ENCODE measurements at places on chromosomes 1 and 21.

- no peak for DNase-seq
These were observed 81.3 kb upstream of the KAZN start for GRCh38 chr1:14516974-14517840.

DNA sequence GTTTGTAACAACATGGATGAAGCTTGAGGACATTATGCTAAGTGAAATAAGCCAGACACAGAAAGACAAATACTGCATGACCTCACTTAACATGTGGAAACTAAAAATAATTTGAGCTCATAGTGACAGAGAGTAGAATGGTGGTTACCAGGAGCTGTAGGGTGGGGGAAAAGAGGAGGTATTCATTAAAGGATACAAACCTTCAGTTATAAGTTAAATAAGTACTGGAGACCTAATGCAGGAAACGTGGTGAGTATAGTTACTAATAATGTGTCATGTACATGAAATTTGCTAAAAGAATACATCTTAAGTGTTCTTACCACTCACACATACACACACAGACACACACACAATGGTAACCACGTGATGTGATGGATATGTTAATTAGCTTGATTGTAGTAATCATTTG lies 86.7 kb downstream of the NGF start:
- DNase-seq: no peak

GRCh38 chr1:202007805-202008489 lies 2.4 kb upstream of the ELF3 start:
- DNase-seq: no peak

- no peak for DNase-seq
These were observed 72.9 kb upstream of the LBR start for GRCh38 chr1:225500624-225501192.

- no peak for DNase-seq
These were observed 80.6 kb upstream of the RAVER2 start for GRCh38 chr1:64664299-64664698.

- no peak for DNase-seq
These were observed 27.6 kb downstream of the HS2ST1 start for GRCh38 chr1:86942042-86942441.

DNA sequence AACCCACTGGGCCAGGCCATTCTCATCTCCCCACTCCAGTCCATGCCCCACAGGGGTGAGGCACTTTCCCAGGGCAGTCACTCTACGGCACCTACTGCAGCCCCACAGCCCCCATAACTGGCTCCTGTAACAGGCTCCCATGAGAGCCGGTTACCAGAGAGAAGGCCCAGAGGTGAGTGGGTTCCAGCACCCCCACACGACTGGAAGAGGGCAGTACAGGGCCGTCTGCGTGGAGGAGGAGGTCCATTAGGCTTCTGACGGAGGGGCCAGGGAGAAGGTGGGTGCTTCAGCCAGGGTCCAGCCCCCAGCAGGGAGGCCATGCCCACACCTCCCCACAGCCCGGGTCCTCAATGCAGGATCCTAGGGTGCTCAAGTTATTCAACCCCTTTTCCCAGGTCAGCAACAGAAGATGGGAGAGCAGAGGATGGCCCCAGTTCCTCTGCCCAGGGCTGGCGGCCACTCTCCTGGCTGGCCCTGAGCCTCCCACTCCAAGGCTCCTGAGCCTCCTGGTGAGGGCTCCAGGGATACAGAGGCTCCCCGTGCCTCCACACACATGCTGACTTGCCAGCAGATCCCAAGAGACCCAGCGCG lies 1.6 kb downstream of the ACAP3 start:
- no peak for DNase-seq

- no peak for DNase-seq
These were observed 3.0 kb upstream of the TUFT1 start for GRCh38 chr1:151537112-151537511.

DNA sequence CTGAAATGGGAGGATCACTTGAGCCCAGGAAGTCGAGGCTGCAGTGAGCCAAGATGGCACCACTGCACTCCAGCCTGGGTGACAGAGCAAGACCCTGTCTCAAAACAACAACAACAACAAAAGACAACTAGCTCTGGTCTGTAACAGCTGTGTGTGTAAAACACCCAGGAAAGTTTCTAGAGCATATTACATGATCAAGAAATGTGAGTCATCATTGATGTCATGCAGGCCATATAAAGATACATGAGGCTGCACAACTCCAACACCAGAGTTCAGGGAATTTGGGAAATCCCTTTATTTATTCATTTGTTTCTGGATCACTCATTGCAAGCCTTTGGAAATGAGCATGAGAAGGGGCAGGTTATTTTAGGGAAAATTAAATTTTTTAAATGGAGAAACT lies 50.3 kb upstream of the CTPS1 start:
- DNase-seq: no peak

- DNase-seq: no peak
These were observed 4.1 kb downstream of the C1orf141 start for GRCh38 chr1:67130673-67131072.

- no peak for DNase-seq
These were observed 20.0 kb upstream of the JUN start for GRCh38 chr1:58803858-58804257.

- DNase-seq: no peak
These were observed 34.0 kb downstream of the ZNF691 start for GRCh38 chr1:42880384-42880783.

- DNase-seq: no peak
These were observed 83.4 kb upstream of the KCNE2 start for GRCh38 chr21:34280389-34280795.

GRCh38 chr1:84720221-84720780 lies 30.0 kb upstream of the SSX2IP start:
- DNase-seq: no peak

DNA sequence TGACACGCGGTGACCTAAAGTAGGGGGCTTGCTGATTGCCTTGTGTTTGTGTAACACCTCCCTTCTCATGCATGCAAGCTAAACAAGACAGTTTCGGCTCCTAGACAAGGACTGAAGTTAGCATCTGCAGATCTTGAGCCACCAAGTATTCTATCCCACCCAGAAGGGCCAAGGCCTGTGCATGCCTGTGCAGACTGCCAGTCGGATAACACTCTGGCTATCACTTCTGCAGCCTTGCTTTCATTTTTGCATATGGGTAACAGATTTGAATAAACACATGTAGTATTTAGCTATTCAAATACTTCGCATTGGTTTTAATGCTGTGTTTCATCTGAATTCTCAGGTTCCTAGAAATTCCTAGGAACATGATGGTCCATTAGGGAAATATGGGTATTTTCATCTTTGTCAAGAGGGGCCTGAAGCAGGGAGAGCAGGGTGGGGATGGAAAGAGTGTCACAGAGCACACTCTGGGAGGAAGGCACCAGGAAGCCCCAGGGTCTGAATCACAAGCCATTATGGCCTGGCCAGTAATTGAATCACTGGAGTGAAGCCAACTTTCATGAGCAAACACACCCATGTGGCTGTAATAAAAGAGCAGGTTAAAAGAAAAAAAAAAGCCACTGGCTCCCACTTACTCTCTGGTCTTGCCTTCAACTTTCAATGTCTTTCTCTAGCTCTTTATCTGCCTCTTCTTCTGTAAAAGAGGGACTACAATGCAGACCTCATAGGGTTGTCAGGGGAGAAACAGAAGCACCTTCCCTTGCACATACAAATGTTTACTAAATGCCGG lies 28.3 kb downstream of the GADD45A start:
- DNase-seq: no peak

DNA sequence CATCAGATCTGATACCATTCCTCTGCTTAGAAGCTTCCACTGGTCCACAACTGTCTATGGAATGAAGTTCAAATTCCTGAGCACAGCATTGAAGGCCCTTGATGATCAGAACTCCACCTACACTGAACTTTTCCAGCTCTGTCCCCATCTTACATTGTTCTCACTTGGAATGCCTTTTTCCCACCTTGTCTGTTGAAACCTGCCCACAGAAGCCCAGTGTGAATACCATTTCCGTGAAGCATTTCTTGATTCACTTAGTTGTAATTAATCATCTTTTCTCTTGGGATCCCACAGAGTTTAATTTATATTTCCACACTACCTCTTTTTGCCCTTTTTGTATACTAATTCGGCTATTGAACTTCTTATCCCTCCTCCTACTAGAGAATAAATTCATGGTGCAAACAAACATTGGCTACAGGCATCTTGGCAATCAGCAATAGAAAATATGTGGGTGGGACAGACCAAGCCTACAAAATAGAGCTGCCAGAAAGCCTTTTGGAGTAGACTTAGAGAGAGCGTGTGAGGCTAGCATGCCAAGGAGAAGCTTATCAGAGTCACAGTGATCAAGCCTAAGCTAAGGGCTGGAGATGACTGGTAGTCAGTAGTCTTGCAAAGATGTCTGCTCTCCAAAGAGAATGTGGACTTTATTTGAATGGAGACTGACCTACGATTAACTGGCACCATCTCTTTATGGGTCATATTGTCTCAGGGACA lies 26.1 kb downstream of the NHLH2 start:
- DNase-seq: no peak

- DNase-seq: no peak
These were observed 3.6 kb downstream of the LPAR3 start for GRCh38 chr1:84889437-84889836.

GRCh38 chr1:2248127-2248826 lies 20.2 kb downstream of the SKI start:
- no peak for DNase-seq

DNA sequence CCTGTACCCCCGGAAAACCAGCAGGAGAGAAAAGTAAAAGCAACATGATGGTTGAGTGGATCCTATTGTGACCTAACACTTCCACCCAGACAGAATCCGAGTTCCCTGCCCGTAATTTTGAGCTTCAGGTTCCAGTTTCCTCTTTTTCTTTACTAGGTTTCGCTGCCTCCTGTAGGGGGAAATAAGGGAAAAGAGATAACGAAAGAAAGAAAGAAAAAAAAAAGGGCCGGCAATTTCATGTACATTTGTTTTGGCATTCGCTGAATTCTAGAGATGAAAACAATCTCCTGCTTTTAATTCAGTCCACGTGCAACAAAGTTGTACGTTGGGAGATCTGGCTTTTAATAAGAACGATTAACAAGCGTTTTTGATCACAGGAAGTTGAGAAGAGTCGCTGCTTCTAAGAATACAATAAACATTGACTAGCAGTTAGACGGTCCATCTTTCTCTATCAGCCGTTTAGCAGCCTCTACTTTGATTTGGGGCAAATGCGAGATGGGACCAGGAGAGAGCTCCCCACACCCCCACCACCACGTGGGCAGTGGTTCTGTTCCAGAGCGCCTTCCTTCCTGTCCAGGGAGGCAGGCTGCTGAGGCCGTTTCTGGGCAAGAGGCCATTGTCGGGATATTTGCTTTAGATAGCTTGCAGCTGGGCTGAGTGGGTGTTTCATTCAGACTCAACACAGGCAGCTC lies 155.9 kb upstream of the RUNX1 start:
- peak; percentile 8 for DNase-seq

- DNase-seq: no peak
These were observed 406.7 kb downstream of the NTNG1 start for GRCh38 chr1:107547363-107548155.

DNA sequence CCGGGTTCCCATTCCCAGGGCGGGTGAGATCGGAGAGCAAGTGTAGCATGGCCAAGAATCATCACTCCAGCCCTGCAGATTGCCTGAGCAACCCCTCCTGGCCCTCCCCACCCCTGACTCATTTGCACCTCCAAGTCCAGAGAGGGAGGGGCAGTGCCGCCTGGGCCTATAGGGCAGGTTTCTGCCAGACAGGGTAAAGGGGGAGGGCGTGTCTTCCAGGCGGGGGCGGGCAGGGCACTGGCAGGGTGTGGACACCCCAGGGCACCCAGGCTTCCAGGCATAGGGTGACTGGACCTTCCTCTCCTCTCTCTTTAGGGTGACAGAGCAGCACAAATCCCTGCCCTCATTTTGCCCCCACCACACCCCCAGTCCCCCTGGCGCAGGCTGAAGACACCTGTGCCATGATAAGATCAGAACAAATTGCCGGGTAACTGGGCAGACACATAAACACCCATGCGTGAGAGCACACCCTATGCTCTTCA lies 3.2 kb upstream of the CRYBG2 start:
- DNase-seq: no peak

- DNase-seq: no peak
These were observed 406.9 kb upstream of the B3GALT2 start for GRCh38 chr1:193593147-193593885.

DNA sequence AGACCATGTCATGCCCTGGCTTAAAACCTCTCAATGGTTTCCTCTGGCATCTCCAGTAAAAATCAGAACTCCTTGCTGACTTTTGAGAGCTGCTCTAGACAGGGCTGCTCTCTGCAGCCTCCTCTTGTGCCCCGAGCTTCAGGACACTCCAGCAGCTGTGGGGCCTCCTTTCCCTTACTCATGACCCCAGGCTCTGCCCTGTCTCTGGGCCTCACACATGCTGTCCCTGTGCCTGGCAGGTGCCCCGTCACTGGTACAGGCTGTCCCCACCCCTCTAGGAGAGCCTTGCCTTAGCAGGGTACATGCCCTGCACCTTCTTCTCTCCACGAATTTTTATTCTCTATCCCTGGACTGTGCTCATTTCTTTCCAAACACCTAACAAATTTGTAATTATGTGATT lies 43.2 kb downstream of the HIVEP3 start:
- DNase-seq: no peak

GRCh38 chr1:227790868-227791267 lies 24.6 kb upstream of the PRSS38 start:
- DNase-seq: no peak

GRCh38 chr1:67803380-67804279 lies 29.6 kb downstream of the GNG12 start:
- no peak for DNase-seq

- peak; percentile 42 for DNase-seq
These were observed 55.0 kb downstream of the S1PR1 start for GRCh38 chr1:101291562-101292380.

DNA sequence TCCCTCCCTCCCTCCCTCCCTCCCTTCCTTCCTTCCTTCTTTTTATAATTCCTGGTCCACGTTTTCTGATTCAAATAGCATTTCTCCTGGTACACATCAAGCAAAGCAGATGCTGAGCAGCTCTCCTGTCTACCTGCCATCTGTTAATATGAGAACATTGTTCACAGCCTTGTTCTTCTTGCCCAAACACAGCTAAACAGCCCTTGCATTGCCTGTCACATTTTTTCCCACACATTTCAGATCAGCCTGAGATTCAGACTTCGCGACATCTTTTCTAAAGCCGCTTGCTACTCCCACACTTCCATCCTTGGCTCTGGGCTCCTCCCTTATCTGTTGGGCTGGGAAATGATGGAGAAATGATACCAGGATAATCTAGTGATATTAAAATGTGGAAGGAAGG lies 200.5 kb downstream of the PCP4 start:
- DNase-seq: no peak

DNA sequence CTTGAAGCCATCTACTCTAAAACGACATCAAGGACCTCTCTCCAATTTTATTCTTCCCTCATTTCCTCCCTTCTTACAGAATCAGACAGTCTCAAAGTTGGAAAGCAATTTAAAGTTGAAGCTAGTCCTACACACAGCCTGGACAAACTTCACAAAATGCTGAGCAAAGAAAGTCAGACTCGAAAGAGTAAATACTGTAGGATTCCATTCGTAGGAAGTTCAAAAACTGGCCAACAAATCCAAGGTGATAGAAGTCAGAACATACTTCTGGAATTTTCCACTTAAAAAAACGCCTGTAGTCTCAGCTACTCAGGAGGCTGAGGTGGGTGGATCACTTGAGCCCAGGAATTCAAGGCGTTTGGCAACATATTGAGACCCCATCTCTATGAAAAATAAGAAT lies 19.6 kb downstream of the SYF2 start:
- DNase-seq: no peak

Data from CD4-positive, alpha-beta T cell treated with Interferon alpha-2 for 1 hour (primary cell).